ENCODE measurements at places on chromosomes 12 and 14. TPM values are rescaled to one million over a fixed set of nuclear protein-coding genes. Genes with fewer than 3 reads are reported as not detected.

The LYZ gene
- 0.48 TPM for total RNA-seq

The MYL6B gene
- 60.4 TPM for total RNA-seq

The SMIM41 gene
- total RNA-seq = not detected

The E2F7 gene
- total RNA-seq = 19.1 TPM
